ENCODE measurements at places on chromosomes 7 and 10.

DNA sequence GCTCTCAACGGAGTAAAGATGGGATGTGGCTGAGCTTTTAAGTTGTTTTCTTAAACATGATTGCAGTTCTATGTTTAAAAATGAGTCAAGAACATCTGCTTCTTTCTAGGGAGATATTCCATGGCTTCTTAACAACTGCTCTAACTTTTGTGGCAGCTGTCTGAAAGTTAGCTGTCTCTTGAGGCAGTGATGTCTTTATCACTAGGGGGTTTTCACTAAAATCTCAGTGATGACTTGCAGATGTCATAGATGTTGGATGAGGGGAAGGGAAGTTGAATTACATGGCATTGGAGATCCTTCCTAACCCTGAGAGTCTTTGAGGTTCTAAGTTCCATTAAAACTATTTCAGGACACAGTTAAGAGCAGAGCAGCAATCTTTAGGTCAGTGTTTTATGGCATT lies 43.5 kb downstream of the PRKG1 start:
- DNase-seq = no peak

GRCh38 chr10:11782793-11783557 lies 40.2 kb upstream of the PROSER2 start:
- no peak for DNase-seq

- peak; percentile 58 for DNase-seq
These were observed 283.7 kb downstream of the ZEB1 start for GRCh38 chr10:31602541-31603234.

DNA sequence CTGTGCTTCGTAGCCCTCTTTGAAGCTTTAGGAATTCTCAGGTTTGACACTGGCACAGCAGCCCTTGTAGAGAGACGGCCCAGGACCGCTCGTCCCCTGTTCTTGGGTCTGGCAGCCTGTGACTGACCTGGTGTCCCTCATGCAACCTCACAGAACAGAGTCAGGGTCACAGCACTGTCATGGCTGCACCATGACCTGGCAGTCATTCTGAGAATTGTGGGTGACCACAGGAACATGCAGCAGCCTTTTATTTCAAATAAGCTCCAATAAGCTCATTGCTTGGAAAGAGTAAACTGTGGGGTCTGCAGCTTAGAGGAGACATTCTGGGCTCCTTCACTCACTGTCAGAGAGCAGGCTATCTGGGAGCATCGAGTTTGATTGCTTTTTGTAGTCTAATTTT lies 42.5 kb downstream of the MYO1G start:
- DNase-seq = no peak

GRCh38 chr10:110725801-110726630 lies 81.9 kb downstream of the RBM20 start:
- no peak for DNase-seq

- DNase-seq = peak; percentile 83
These were observed 28.1 kb downstream of the ARL4A start for GRCh38 chr7:12715372-12716133.

DNA sequence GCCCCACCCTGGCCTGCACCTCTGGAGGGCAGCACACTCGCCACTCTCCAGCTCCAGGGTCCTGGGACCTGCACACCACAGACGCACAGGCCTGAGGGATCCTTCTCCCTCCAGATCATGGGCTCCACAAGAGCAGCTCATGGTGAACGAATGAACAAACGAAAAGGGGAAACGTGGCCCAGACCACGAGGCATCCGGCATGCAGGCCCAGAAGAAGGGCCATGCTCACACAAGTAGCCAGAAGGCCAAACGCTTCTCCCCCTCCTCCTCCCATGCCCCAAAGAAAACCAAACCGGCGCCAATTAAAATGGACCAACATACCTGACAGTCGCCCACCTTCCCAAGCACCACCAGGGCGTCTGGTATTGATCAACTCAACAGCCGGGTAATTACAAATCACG lies 30.4 kb downstream of the MAD1L1 start:
- no peak for DNase-seq

DNA sequence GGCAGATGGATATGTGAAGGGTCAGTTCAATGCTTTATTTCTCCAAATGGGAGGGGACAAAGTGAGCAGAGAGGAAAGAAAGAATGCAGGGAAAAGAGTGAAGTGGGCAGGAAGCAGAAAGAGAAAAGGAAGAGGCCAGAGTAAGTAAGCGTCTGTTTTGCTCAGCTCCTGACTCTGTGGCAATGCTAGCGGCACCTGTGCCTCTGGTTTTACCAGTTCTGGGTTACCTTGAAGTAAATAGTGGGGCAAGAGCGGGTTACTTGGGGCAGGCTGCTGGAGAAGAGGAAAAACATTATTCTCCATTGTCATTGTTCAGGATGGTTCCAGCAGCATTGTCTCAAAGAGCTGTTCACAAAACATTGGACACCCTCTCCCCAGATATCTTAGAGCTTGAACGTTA lies 1.9 kb downstream of the TAS2R40 start:
- DNase-seq = no peak

- no peak for DNase-seq
These were observed 769.0 kb upstream of the COBL start for GRCh38 chr7:52085610-52086009.

GRCh38 chr7:133059263-133059662 lies 22.6 kb downstream of the CHCHD3 start:
- no peak for DNase-seq

Measured in transverse colon (tissue), 4 donors.